ENCODE measurements at places on chromosomes 5 and 9.
A peak's percentile ranks its signal among the peaks of the same experiment; 100 is the strongest.

DNA sequence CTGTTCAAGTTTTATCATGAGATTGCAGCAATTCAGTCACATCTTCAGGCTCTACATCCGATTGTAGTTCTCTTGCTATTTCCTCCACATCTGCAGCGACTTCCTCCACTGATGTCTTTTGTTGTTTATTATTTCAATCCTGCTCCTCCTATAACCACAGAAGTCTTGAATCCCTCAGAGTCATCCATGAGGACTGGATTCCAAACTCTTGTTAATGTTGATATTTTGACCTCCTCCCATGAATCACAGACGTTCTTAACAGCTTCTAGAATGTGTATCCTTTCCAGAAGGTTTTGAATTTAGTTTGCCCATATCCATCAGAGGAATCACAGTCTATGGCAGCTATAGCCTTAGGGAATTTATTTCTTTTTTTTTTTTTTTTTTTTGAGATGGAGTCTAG is 3.6 kb downstream of the FBXO38 start:
- peak; percentile 51 for DNase-seq

DNA sequence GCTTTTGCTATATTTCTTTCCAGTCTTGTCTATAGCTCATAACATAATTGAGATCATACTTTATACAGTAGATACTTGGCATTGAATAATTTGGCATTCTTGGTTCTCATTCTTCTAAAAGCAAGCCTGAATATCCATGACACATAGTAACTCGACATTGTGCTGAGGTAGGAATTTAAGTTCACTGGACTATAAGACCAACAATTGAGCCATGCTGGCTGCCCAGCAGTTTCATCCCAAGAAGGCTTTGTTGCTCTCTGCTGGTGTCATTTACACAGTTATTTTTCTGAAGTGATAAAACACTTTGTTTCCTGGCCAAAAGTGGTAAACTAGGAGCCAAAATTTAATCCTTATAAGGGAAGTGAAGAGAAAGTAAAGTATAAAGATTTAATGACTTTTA is 192.0 kb downstream of the ADAMTSL1 start:
- DNase-seq: peak; percentile 36

- DNase-seq: peak; percentile 23
These were observed 216.9 kb upstream of the TLX3 start for GRCh38 chr5:171092194-171092593.

- no peak for DNase-seq
These were observed 84.9 kb downstream of the TRPM3 start for GRCh38 chr9:71036501-71036900.

GRCh38 chr5:316210-317085 is 5.1 kb upstream of the AHRR start:
- DNase-seq: peak; percentile 48

DNA sequence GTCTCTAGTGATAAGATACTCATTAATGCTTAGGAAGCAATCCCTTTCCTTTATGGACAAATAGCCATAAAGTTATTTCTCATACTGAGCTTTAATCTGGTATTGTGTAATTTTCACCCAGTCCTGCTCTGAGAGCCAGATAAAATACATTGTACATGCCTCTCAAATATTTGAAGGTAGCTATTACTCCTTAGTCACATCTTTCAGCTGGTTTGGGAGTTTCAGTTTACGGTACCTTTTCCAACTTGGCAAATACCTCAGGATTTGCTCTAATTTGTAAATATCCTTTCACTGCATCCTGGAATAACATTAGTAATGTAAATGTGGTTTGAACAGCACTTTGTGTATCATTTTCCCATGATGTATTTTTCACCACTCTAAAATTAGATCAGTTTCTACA is 47.4 kb downstream of the ABHD17B start:
- DNase-seq: no peak

GRCh38 chr5:179209359-179210150 is 135.7 kb downstream of the ADAMTS2 start:
- peak; percentile 99 for DNase-seq

- peak; percentile 65 for DNase-seq
These were observed 1.8 kb downstream of the MRPS2 start for GRCh38 chr9:135502168-135502872.

DNA sequence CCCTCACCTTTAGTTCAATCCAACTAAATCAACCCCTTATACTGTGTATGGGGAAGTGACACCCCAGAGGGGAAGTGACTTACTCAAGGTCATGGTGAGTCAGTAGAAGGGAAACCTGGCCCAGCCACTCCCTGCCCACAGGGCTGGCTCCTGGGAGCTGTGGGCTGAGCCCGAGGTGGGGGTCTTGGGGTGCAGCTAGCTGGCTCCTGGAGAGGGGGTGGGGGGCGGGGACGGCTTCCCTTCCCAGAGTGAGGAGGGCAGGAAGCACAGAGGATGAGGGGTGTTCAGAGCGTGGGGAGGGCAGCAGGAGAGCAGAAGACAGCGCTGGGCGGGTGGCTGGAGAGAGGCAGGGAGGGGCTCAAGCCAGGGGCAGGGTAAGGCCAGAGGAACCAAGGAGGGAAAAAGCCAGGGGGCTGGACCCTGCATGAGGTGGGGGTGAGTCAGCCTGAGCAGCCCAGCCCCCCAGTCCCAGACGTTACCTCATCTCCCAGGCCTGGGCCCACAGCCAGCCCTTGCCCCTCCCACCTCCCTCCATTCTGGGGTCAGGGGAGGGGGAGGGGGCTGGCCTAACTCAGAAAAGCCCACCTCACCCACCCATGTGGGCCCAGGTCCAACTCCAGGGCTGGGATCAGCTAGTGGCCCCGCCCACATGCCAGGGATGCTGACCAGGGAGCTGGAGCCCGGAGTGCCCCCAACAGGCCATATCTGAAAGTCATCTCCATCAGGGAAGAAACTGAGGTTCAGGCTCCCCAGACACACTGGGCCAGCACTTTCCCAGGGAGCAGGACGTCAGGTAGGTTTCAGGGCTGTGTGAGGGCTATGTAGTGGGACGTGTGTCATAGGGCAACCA is 2.8 kb downstream of the PDLIM7 start:
- DNase-seq: peak; percentile 100

DNA sequence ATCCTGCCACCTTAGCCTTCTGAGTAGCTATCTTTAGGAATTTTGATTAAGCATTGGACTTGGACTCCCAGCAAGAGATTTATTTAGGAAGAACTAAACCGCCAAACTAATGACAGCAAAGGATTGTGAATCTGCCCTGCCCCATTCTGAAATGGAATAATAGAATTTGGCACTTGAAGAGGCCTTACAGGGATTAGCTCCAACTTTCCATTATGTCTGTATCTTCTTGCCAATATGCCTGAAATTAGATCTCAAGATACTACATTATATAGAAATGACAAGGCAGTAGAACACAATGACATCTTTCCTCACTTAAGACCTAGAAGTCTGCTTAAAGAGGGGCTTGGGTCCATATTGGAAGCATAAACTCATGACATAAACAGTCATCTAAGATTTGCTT is 77.0 kb upstream of the DPYSL3 start:
- no peak for DNase-seq

DNA sequence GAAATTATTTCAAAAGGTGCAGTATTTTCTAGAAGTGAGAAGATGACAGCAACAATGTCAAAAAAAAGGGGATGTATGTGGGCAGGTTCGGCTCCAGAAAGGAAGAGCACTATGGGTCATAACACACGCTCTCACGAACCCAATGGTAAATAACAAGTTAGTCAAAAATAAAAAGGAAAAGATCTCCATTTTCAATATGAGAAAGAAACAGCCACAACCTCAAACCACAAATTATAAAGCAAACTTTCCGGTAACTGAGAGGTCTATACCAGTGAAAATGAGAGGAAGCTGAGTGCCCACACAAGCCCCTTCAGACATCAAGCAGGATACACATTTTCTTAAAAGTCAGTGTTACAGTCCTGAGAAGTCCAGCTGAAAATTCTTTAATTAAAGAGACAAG is 398.5 kb upstream of the RPS23 start:
- no peak for DNase-seq

DNA sequence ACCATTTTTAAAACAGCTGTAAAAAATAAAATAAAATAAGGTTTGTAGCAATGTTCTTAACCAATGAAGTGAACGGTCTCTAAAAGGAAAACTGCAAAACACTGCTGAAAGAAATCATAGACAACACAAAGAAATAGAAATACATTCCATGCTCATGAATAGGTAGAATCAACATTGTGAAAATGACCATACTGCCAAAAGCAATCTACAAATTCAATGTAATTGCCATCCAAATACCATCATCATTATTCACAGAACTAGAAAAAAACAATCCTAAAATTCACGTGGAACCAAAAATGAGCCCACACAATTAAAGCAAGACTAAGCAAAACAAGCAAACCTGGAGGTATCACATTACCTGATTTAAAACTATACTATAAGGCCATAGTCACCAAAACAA is 67.6 kb upstream of the RGMB start:
- no peak for DNase-seq

DNA sequence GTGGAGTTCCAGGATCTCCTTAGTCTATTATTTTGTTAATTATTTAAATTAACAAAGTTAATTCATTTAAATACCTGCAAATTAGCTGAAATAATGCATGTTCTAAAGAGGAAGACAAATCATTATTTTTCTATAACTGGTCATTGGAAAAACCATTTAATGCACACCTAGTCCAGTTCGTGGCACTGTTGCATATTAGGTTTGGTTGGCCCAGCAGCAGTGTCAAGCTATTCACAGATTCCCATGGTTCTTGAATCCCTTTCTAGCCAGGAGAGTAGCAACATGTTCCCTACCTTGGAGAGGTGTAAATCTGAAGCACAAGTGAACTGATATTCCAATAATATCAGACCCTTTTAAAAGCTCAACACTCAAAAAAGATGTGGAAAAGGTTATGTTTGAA is 155.2 kb downstream of the TMEM161B start:
- no peak for DNase-seq

- DNase-seq: no peak
These were observed 181.9 kb downstream of the CETN3 start for GRCh38 chr5:90227683-90228082.

- no peak for DNase-seq
These were observed 150.3 kb downstream of the NR2F1-AS1 start for GRCh38 chr5:93430673-93431199.

DNA sequence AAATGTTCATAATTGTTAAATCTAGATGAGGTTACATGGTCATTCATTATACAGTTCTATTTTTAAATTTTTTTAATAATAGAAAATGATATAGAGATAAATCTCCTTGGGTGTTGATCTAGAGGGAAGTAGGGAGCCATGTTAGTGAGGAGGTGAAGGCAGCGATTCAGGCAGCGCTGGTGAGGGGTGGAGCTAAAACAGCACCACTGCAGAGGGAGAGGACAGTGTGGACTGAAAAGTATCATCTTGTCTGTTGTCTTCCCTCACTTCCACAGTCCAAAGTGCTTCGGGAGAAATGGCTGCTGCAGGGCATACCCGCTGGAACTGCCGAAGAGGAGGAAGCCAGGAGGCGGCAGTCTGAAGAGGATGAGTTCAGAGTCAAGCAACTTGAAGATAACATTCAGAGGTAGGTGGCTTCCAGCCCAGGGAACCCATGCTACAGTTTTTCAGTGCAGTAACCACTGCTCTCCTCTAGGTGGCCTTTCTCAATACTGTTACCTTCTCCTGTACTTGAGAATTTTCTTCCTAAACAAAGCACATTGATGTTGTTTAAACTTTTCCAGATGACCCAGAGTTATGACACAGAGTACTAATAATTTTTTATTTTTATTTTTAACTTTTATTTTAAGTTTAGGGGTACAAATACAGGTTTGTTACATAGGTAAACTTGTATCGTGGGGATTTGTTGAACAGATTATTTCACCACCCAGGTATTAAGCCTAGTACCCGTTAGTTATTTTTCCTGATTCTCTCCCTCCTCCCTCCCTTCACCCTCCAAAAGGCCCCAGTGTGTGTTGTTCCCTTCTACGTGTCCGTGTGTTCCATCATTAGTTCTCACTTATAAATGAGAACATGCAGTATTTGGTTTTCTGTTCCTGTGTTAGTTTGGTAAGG is 100.5 kb downstream of the PALM2AKAP2 start:
- DNase-seq: no peak

- no peak for DNase-seq
These were observed 28.1 kb downstream of the FRMPD1 start for GRCh38 chr9:37678789-37679273.

DNA sequence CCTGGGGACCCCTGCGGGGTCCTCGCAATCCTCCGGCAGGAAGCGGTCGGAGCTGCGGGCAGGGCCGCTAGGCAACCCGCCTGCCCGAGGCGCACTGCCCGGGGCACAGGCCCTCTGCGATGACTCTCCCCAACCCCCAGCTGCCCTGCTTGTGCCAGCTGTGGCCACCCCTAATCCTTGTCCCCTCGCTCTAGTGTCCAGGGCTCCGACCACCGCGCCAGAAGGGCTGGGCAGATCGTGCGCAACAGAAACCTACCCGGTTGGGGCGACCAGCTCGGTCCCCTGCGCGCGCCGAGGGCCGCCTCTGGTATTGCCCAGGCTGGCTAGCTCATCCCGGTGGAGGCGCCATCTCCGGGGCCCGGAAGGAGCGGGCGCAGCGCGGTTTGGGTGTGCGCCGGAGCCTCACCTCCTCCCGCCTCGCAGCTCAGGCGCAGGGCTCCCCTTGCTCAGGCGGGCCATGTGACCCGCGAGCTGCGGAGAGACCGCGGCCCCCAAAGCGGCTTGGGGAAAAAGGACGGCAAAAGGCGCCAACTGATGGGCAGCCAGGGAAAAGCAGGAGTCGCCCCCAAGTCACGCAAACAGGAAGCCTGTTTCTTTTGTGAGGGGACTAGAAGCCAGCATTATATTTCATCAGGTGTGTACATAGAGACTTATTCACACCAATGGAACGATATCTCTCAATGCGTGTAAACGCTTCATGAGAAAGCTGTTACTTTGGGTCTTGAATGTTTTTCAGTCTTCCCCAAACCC is 46.8 kb upstream of the RNF20 start:
- DNase-seq: peak; percentile 80

GRCh38 chr9:6234014-6234413 is 18.4 kb downstream of the IL33 start:
- no peak for DNase-seq

- peak; percentile 65 for DNase-seq
These were observed 10.4 kb upstream of the CEL start for GRCh38 chr9:133051281-133051900.

- DNase-seq: no peak
These were observed 15.5 kb upstream of the SMC2 start for GRCh38 chr9:104078596-104078995.

GRCh38 chr5:82156874-82157273 is 121.3 kb downstream of the RPS23 start:
- DNase-seq: no peak

DNA sequence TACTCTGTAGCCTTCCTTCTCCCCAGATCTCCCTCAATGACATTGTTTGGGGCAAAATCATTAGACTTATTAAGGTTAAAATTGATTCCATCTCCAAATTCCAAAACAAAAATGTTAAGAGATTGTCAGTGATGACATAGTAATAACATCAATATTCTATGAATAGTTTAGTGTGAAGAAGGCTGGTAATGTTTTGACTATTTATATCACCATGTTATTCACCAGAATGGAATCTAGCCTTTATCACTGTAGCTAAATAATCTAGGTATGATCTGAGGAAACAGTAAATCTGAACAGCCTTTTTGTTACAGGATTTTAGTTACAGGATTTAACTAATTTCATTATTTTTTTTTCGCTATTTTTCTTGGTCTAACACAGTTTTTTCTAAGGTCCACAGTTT is 929 bp upstream of the PLPP6 start:
- peak; percentile 81 for DNase-seq

GRCh38 chr5:171598641-171599152 is 179.2 kb downstream of the FGF18 start:
- DNase-seq: no peak

All from osteoblast (primary cell).